Frontal cortex (tissue), 4 donors: ENCODE measurements at places on chromosomes 3 and 15. TPM values are rescaled to one million over a fixed set of nuclear protein-coding genes. Genes with fewer than 3 reads are reported as not detected.

Gene BFSP2
- total RNA-seq = not detected

GRCh38 chr3:129836381-129837064 lies 57.0 kb downstream of the TMCC1 start:
- DNase-seq = no peak

Gene CCDC9B
- total RNA-seq = 0.41 TPM

DNA sequence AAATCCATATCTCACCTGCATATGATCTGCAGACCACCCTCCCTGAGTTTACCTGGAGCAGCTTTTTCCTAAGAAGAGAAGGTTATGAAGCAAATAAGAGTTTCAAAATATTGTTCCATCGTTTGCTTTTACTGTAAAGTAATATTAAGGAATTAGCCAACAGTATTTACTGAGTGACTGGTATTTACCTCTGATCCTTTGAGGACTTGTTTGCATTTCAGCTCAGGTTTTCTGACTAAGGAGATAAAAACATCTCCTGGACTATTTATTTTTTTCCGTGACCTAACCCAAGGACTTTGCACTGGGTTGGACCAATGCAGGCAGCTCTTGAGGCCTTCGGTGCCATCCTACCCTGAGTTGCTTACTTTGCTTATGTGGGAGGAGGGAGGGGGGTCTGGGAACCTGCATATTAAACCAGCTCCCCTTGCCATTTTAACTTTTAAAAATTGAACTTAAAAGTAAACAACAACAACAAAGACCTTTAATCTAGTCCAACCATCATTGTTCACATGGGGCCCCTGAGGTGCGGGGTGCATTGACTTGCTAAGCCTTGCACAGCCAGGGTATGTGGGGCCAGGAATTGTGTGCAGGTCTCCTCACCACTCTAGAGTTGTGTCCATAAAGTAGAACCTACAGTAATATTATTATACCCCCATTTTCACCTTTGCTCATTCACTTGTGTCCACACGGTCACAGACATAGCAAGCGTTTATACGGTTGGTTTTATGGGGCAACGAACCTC lies 39.3 kb downstream of the TRAK1 start:
- DNase-seq = no peak

Gene ARGFX
- total RNA-seq = not detected

- DNase-seq = no peak
Measured at GRCh38 chr3:109242187-109242523, 74.2 kb downstream of the DPPA2 start.
